ENCODE measurements at places on chromosomes 1 and 21.

GRCh38 chr1:94708811-94709210 lies 111.3 kb upstream of the SLC44A3 start:
- no peak for DNase-seq

- DNase-seq = no peak
These were observed 10.0 kb upstream of the A3GALT2 start for GRCh38 chr1:33330906-33331305.

- DNase-seq = no peak
These were observed 318.1 kb downstream of the CAMTA1 start for GRCh38 chr1:7103361-7103782.

GRCh38 chr1:25061261-25061995 lies 131.4 kb upstream of the RUNX3 start:
- no peak for DNase-seq

DNA sequence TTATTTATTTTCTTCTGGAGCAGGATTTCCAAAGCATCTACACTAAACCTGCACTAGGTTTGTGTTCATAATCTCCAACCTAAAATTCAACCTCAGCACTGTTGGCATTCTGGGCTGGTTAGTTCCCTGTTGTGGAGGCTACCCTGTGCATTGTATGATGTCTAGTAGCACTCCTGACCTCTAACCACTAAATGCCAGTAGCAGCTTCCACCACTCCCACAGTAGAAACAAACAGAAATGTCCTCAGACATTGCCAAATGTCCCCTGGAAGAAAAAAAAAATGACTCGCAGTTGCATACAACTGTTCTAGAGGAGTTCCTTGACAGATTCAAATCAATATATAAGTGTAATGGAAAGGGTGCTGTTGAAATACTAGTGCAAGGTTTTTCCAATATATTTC lies 18.9 kb downstream of the GRIK1 start:
- DNase-seq = no peak
